ENCODE measurements at places on chromosomes 12 and 14.

DNA sequence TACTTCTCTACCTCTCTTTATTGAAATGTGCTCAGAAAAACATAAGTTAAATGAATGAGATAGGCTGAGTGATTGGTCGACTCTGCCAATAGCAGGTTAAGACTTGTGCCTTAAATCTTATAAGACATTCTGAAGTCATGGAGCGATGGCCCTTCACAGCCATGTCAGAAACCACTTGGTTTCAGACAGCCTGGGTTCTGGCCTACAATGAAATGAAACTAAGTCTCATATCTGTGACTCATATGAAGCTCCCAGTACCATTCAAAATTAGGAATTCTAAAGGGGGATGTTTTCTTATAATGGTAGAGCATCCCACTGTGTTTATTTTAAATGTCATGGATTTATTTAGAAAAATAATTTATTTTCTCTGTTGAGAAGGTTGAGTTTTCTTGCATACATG is 42.6 kb downstream of the PLXNC1 start:
- no peak for DNase-seq

DNA sequence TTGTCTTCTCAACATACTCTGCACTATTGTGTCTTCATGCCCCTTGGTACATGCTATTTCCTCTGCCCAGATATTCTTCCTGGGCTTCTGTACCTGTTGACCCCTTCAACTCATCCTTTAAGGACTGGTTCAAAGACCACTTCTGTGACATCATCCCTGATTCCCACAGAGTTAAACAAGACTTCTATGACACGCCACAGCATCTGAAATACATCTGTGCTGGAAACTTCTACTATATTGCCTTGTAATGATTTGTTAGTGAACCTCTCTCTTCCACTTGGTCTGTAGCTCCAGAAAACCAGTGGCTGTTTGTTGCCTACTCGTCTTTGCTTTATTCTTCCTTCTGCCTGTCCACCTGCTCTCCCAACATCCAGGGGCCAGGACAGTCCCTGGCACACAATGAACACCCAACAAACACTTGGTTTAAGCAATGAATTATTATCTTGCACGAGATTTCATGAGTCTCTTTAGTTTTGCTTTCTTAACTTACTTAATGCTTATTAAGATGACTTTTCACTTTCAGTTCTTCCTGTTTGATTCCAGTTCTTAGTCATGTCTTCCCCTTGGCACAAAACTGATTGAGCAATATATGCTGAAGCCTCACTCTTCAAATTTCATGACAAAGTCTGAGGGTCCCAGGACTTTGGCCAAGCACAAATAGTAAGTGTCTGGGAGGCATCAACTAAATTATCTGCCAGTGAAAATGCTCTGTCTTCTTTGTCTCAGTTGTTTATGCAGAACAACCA is 485.9 kb downstream of the APAF1 start:
- no peak for DNase-seq

GRCh38 chr14:32358781-32359180 is 29.7 kb downstream of the AKAP6 start:
- DNase-seq, result no peak

DNA sequence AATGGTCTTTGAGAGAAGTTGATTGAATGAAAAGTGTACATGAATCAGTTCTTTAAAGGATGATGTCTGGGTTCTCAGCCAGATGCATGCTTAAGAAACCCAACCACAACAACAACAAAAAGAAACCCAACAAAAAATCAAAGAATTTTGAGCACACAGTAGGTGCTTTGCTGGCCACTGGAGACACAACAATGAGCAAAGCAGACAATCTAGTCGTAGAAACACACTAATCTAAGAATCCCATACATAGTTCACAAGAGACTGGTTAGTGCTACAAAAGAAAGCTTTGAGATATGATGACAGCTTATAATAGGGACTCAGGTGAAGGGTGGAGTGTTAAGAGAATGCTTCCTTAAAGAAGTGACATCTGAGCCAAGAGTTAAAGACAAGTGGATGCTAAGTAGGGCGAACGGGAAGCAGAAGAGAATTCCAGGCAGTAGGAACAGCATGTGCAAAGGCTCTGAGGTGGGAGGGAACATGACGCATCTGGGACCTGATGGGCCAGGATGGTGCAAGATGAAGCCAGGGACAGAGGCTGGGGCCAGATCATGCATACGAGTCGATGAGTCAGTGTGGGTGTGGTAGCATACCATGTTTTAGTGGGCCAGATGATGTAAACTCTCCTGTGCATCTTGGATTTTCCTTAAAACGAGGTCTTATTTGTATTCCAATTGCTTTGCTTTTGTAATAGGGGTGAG is 4.6 kb upstream of the HIP1R start:
- DNase-seq, result no peak

- DNase-seq, result no peak
Observed at GRCh38 chr14:61491876-61492434, 170.6 kb downstream of the PRKCH start.

DNA sequence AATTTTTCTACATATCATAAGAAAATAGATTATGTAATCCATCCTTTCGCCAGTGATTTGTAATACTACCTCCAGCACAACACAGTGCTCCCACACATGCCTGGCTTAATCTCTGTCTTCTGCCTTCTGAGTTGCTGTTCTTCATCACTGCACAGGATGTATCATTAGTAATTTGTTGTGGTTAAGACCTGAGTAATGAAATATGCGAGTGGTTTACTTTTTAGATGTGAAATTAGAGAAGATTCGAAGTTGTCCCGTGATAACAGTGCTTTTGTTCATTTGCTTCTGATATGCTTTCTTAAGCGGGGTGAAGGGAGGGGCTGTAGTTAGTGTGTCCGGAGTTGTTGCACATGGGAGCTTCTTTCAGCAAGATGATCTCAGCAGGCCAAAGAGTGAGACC is 18.1 kb downstream of the KRT85 start:
- DNase-seq, result no peak

DNA sequence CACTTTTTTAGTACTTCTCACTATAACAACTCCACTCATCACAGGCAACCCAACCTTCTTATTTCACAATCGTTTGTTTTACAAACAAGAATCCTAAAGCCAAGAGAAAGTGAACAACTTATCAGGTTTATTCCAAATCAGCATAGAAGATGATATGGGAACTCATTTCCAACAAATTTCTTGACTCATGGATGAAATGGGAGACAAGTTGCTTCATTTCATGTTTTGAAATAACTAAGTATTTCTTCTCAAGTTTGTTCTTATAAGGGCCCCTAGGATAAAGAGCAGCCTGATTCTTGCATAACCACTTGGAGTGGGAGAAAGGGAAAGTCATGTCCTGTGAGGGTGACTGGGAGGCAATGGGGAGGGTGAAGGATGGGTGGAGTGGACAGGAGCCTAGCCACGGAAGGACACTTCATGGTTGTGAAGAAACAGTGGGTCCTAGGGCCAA is 168.3 kb downstream of the DUSP6 start:
- no peak for DNase-seq

DNA sequence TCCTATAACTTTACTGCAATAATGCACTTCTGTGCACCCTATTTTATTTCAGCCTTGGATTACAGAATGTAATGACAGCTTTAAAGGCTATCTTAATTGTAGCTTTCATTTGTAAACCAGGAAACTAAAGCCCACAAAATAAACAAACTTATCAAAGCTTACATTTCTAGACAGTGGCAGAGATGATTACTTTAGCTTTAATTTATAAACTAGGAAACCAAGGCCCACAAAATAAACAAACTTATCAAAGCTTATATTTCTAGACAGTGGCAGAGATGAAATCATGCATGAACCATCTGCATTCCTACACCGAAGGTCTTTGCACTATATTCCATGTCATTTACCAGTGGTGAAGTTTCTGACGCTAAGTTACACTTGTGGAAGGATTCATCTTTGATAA is 74.4 kb downstream of the PRKD1 start:
- no peak for DNase-seq

- no peak for DNase-seq
Observed at GRCh38 chr14:91142214-91142668, 28.4 kb downstream of the DGLUCY start.
